Activated CD4-positive, alpha-beta T cell treated with anti-CD3 and anti-CD28 coated beads, Interleukin-2, amount 50 U/mL, for 1 hour (primary cell): ENCODE measurements at places on chromosomes 16 and 17.

DNA sequence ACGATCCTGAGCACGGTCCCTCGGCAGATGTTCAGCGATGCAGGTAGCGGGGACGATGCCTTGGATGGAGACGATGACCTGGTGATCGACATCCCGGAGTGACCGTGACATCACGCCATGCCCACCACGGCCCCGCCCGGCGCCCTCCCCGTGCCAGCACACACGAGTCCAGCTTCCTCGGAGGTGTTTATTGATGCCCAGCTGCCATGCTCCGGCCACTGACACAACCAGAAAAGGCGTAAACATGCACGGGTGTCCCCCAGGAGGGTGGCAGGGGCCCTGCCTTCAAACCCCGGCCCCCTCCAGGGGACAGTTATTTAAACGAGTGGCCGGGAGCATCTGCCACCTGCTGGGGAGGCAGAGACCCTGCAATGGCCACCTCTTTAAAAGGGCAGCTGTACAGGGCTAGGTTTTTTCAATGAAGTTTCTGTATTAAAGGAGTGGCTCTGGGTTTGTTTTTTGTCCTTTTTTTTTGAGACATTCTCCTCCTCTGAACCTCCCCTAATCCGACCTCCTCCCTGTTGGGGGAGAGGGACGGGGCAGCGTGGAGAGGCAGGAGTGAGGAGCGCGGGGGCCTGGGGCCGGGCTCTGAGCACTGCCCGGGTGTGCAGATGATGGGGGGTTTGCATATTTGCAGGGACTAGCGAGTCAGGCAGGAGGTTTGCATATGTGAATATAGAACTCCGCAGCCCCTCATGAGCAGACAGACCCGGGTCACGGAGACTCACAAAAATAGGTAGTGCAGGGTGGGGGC, 5.3 kb downstream of the DOC2A start:
- peak; percentile 43 for DNase-seq

DNA sequence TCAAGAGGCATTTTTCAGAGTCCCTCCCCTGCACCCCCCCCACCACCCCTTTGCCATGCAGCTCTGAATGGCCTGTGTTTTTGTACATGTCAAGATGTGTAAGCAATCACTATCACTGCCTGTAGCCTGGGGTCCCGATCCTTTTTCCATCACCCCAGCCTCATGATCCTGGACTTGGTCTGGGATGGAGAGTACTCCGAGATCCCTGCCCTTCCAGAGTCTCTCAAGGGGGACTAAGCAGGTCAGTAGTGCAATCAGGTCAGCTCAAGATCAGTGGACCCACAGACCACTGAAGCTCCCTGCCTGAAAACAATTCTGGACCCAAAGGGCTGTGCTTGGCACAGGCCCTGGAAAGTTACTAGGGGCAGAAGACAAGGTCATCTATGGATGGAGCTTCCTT, 7.5 kb upstream of the GJD3 start:
- no peak for DNase-seq

DNA sequence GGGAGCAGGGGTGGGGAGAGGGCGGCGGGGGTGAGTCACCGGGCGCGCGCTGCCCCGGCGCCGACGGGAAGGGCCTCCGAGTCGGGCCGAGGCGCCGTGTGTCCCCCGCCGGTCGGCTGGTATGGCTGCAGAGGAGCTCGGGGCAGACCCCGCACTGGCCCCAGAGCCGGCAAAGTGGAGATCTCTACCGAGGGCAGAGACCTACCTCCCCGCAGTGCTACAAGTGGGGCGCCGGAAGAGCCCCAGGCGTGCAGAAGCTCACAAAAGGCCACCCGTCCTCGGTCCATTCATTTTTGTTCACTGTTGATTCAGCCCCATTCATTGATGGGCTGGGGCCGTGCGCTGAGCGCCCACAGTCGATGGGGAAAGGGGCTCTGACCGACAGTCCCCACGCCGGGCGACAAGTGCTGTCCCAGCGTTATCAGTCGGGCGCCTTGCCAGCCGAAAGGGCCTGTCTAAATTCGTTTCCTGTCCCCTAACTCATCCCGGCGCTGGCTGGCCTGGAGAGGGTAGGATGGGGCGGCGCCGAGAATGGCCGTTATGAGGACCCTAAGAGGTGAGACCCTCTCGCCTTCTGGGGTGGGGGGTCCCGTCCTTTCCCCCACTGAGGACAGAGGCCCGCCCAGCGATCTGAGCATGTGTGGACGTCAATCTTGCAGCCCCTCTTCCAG, 709 bp upstream of the ENO3 start:
- no peak for DNase-seq

- DNase-seq, result no peak
Observed at GRCh38 chr16:87420026-87421002, 28.2 kb downstream of the MAP1LC3B start.

GRCh38 chr16:81739503-81739902, 39.6 kb upstream of the PLCG2 start:
- no peak for DNase-seq

DNA sequence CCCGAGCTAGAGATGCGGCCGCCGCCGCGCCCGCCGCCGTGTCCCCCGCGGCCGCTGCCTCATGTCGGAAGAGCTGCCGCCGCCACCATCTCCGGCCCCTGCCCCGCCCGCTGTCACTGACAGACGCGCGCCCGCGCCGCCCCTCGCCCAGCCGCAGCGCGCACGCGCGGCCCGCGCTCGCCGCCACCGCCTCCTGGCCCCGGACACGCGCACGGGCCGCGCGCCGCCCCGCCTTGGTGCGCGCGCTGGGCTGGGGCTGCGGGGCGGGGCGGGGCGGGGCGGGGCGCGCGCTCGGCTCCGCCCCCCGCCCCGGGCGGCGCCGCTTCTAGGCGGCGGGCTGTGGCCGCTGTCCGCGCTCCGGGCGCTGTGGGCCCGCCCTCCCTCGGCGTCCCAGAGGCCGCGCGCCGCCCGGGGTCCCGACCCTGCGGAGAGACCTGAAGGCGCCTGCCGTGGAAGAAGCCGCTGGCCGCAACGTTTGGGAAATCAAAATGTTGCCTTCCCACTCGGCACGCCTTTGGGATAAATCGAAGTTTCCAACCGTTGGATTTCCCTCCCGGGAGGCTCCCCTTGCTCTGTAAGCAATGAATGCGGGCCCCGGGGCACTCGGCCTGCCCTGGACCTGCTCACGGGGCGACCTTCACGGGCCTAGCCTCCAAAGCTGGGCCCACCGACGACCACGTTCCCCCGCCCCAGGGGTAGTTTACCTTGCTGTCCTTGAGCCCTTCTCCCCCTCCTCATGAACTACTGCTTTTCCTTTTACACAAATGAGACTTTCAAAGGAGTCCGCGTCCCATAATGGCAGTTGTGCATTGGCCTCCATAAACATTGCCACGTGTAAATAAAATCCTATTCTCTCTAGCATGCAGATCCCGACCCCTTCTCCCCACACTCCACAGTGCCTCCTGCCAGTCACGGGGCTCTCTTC, at the start of gene ADCY9:
Gene ADCY9 (minus strand): TSS at position 118 of the 925 bp plus-strand sequence. CDS start 1,000 bp downstream, outside the sequence.
- peak; percentile 72 for DNase-seq

DNA sequence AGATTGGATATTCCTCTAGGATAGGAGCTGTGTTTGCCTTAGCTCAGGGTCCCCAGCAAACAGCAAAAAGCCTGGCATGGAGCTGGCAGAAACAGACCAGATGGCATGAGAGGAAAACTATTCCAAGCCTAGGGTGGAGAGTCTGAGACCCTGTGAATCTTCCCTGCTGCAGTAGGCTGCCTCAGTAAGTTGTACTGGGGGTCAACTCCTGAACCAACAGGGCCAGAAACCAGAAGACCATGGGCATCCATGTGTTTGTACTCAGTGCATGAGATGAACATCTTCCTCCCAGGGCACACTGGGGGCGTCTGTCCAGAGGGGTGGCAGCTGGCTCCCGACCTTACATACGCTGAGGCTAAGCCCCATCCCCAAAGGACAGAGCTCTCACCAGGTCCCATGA, 214.4 kb downstream of the C16orf78 start:
- DNase-seq, result no peak

DNA sequence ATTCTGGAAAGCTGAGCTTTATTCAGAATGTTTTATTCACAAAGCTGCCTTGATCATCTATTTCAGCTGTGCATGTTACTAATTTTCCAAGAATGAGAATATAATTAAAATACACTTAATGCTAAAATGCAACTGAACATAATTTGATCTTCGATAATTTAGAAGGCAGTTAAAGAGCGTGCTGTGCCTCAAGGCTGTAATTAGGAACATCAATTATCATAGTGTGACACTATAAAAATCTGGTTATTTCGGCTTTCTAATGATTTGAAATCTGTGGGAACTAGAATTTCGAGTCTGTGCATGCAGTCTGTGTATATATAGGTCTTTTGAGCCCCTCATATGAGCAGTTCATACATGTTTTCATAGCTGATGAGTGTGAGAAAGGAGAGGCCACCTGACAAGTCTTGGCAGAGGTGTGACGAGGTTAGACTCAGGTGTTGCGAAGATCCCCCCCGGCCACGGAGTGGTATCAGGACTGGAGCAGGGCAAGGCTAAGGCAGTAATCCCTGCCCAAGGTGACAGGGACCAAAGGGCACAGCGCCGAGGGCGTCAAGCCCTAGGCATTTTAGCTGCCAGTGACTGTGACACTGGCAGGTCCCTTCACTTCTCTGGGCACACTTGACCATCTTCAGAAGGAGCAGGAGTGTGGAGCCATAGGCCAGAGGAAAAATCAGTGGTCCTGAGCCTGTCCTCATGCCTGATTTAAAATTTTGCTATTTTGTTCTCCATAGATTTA, 328.5 kb downstream of the SNX29 start:
- no peak for DNase-seq

DNA sequence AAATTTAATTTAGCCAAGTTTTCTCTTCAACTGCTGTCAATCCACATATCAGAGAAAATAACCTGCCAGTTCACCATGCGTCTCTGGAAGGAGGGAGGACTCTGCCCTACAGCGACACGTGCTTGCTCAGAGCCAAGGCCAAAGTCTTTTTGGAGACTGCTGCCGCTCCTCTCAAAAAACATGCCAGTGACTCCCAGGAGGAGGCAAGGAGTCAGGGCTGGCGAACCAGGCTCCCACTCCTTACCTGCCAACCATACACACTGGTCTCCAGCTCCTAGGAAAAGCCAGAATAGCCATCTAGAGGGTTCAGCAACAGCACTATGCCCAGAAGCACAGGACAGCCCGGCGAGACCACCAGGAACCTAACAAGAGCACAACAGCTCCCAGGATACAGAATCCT, 73.0 kb downstream of the ANKRD11 start:
- DNase-seq, result no peak

DNA sequence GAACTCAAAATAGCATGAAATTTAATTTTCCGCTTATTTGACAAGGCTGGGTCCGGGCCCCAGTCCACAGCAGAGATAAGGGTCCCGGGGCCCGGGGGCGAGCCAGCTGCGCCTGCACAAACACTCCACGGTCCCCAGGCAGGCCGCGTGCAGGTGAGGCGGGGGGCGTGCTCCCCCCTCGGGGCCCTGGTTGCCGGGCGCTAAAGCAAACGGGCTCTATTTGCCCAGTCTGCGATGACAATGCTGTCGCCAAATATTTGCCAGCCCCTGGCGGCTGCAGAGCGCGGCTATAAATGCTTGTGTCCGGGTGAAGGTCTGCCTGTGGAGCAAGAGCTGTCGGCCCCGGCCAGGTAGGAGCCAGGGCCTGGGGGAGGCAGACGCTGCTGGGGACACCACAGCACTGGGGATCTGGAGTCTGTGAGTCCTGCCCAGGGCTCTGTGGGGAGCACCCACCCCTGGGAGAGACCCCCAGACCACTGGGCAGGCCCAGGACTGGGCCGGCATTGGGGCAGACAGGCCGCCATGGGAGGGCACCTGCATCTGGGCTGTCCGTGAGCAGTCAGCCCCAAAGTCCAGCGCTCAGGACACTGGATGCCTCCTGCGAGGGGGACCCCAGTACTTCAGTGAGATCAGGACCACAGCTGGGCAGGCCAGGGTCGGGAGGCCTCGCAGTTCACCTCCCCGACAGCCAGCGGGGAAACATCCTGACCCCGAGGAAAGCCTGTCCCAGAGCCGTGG, at the start of gene PERCC1:
Gene PERCC1 (plus strand): TSS at position 320 of the 738 bp plus-strand sequence. CDS start 1,516 bp downstream, outside the sequence.
- no peak for DNase-seq

GRCh38 chr17:71496552-71496951, 624.3 kb upstream of the SOX9 start:
- DNase-seq, result no peak

GRCh38 chr16:79658301-79659033, 57.9 kb upstream of the MAF start:
- no peak for DNase-seq

DNA sequence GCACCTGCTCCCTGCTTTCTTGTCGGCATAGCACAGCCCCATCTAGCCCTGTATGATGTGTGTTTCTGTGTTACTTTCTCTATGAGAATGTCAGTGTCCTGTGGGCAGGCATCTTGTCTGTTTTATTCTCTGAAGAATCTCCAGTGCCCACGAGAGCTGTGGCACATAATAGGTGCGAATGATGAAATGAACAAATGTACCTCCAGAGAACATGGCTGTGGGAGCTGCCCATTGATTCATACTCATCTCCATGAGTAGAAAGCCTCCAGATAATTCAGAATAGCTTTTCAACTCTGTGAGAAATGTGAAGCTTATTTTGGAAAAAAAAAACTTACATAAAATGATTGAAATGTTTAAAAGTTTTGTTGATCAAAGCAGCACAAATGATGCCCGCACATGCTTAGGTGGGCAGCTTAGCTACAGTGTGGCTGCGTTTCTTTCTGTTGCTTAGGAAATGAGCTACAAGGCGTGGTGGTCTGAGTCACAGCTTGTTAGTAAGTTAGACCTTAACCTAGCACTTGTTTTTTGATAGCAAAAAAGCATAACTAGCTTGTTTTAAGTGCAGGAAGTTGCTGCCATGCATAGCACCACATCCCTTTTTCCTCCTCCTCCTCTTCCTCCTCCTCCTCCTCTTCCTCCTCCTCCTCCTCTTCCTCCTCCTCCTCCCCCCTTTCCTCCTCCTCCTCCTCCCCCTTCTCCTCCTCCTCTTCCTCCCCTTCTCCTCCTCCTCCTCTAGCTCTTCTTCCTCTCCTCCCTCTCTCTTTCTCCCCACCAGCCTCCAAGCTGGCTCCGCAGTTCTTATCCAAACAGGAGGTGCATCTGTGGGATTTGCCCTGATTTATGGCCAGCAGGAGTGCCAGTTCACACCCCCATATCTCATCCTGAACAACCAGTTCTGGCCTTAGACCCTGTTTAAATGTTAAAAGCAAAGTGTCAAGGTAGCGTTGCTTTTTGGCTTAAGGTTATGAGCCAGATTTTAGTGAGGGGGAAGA, 221.5 kb downstream of the IRF8 start:
- no peak for DNase-seq

DNA sequence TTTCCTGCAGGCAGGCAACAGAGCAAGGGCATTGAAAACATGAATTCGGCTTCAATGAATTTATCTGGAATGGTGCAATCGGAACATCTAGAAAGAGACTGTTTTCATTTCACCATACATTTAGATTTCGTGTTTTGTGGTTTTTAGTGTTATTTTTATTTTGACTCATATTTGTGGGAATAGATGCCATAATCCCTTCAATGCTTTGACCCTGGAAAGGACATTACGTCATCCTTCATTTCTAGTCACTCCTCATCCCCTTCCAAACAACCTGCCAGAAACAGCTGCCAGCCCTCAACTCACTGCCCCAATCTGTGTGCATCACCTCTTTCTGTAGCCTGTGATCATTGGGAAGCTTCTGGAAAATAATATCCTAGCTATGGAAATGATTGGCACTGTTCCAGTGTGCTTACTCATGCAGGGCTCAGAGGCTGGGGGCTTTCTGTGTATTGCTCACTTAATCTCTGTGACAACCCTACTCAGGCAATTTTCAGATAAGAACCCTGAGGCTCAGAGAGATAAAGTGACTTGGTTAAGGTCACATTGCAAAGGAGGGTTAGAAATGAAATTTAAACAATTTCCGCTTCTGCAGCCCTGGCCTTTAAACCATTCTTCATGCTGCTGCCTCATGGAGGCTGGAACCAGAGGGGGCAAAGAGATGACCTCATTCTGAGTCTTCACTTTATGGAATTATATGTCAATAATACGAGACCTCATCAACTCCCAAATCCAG, 9.5 kb upstream of the KSR1 start:
- no peak for DNase-seq
